ENCODE measurements at places on chromosomes 16 and 17. TPM values are rescaled to one million over a fixed set of nuclear protein-coding genes. Genes with fewer than 3 reads are reported as not detected.

Gene TEX14
- polyA plus RNA-seq, result 2.7 TPM

Gene KRTAP2-2
- not detected for polyA plus RNA-seq

Gene GRB7
- 0.36 TPM for polyA plus RNA-seq

Gene MT3
- 7.6 TPM for polyA plus RNA-seq

Gene C1QL1
- polyA plus RNA-seq, result 1.9 TPM

DNA sequence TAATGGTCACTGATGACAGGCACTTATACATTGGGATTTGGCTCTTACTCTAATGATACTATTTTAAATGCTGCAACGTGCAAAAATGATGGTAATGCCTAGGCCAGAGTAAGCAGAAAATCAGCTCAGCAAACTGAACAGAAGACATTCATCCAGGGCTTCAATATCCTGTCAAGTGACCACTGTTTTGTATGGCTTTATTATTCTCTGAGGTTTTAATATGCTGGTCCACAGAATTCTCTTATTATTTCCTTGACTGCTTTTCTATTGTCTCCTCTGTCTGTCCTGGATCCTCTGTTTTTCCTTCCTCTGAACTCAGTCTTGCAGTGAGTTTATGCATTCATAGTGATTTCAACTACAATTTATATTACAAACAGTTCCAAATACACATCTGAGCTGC lies 90.8 kb upstream of the PMFBP1 start:
- DNase-seq, result no peak

DNA sequence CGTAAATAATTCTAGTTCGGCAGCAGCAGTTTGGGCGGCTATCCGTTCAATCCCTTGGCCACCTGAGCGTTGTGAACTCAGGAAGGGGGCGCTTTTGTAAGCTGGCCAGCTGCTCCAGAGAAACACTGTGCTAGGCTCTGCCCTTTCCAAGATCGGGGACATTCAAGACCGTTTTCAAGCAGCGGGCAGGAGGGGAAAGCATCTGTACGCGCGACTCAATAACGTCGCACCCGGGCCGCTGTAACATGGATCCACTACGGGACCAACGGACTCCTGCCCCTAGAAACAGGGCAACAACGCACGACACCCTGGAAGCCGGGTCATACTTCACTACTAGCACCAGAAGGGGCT lies 463 bp downstream of the TOP2A start:
- no peak for DNase-seq

DNA sequence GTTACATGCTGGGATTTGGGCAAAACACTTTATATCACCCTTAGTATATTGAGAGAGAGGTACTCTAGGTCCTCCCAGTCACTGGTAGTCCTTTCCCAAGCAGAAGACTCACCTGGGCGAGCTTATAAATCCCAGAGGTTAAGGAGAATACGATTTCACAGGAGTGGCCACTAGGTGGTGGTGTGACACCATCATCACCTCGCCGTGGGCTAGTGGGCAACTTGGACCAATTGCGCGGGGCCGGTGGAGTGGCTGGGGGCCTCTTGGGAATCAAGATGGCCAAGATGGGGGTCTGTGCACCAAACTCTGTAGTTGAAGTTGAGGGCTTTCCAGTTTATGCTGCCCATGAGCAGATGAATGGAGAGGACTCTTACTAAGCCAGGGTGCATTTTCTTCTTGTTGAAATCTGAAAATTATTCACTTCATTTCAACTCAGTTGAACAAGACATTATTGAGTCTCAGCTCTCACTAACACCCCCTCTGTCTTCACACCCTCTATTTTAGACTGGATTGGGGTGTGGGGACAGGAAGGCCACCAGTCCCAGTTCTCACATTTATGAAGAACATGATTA lies 38.2 kb upstream of the PIRT start:
- DNase-seq, result peak; percentile 15

DNA sequence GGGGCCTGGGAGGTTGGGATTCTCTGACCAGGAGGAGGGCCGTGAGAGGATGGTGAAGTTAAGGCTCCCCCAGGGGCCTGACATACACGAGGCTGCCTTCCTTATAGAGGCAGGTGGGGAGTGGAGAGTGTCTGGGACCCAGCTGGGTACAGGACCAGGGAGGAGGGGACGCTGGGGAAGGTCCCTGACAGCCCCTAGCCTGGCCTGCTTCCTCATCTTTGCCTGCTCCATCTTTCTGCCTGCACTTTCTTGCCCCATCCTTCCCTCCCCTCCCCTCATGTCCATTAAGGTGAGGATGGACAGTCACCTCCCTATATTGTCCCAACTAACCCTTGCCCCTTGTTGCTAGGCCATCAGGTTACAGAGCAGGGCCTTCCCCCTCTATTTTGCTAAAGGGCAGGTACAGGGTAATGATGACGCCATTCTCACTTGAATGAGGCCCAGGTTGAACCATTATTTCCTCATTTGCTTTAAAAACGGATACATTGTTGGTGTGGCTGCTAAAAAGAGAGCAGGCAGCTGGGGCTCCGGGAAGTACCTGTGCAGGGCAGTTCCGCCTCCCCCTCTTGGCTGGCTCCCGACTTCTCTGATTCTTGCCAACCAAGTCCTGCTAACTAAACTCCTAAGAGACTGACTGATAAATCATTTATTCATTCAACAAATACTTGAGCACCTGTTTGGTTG lies 1.3 kb downstream of the C17orf99 start:
- no peak for DNase-seq

GRCh38 chr16:67040906-67041305 lies 12.0 kb downstream of the CBFB start:
- DNase-seq, result no peak

DNA sequence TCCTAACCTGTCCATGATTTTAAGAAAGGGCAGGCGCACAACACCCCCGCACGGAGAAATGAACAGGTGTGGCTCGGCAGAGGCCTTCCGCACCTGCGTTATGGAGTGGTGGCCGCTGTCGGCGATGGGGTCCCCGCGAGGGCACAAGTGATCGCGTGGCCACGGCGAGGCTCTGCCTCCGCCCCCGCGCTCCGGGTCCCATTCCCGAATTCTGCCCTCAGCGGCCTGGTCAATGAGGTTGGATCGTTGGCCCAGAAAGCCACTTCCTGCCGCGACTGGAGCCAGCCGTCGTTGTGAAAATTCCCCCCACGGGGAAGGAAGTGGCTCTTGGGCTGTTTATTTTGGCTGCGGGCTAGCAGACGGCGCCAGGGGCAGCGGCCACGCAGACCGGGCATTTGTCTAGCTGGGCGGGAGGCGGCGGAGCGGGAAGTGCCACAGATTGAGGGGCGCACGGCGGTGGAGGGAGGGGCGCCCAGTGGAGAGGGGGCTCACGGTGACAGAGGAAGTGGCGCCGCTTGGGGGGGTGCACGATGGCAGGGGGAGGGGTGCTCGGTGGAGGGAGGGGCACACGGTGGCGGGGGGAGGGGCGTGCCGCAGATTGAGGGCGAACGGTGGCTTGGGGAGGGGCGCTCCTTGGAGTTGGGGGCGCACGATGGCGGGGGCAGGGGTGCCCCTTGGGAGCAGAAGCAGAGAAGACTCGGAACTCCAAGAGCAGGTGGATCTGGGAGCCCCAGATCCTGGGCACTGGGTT lies 25.0 kb downstream of the MRC2 start:
- no peak for DNase-seq

DNA sequence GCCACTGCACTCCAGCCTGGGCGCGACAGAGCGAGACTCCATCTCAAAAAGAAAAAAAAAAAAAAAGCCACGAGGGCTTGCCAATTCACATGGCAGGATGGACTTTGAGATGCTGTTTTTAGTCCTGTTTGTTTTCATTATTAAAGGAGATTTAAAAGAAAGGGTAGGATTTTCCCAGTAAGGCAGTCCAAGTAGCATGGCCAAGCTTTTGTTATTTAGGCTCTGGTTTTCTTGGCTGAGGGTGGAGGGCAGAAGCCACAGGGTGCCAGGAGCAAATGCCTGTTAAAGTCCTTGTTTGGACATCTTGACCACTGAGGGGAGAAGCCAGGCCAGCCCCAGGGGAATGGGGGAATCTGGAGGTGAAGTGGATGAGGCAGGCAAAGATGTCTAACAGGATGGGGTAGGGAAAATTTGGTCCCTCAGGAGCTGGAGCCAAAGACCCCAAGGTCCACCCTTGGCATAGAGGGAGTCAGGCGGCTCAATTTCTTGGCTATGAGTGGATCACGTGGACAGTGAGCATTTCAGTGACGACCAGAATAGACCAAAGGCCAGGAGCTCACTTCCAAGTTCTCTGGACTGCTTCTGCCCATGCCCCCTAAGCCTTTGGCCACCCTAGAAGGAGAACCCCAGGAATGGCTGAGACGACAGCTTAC lies 20.8 kb upstream of the PLLP start:
- no peak for DNase-seq

- DNase-seq, result no peak
Measured at GRCh38 chr16:50360779-50361178, 8.0 kb downstream of the BRD7 start.

GRCh38 chr17:41452281-41452680 lies 11.5 kb upstream of the KRT38 start:
- no peak for DNase-seq

DNA sequence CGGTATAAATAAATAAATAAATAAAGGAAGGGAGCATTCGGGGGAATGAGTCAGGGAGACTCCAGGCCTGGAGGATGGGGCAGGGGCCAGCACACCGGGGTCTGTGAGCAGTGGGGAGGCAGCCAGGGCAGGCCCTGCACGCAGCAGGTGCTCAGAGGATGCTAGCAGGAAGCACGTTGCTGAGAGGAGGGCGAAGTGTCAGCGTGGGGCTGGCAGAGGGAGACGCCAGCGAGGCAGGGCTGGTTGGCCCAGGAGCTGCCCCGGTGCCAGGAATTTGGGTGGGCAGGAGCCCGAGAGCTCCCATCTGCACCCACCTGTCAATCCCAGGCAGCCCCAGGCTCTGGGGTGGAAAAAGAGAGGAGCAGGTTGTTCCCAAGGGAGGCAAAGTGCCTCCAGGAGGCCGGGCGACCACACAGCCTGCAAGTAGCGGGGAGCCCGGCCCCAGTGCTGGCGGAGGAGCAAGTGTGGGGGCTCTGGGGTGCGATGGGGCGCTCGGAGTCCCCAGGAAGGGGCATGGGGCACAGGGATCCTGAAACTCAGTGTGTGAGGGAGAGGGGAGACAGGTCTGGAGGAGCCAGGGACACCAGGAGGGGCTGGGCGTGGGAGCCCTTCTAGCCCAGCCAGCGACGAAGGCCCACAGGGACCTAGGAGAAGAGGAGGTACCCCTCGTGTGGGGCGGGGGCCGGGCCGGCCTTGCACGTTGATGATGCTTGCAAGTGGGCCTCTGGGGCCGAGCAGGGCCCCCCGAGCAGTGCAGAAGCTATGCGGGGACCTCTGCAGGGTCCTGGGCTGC lies 28.0 kb downstream of the SOX8 start:
- no peak for DNase-seq

DNA sequence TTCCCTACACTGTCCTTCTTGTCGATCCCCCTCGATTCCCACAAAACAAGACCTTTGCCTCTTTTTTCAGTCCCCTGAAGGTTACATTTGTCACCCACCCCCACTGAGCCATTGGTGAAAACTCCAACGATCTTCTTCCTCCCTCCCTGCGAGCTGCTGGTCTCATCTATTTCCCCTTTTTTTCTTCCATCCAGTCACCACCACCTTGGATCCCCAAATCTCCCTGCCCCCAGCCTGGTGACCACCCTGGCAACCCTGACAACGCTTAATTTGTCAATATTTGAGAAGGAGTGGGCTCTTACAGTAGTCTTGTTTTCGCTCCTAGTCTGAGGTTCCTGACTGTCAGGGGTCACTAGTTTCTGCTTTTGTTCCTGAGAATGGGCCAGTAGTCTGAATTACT lies 62.9 kb downstream of the SMPD3 start:
- no peak for DNase-seq

- no peak for DNase-seq
Measured at GRCh38 chr17:35294756-35295155, 51.9 kb downstream of the SLFN5 start.
